ENCODE measurements at places on chromosomes 5 and 9.

GRCh38 chr9:31185831-31186230 lies 1198.6 kb upstream of the ACO1 start:
- no peak for DNase-seq

DNA sequence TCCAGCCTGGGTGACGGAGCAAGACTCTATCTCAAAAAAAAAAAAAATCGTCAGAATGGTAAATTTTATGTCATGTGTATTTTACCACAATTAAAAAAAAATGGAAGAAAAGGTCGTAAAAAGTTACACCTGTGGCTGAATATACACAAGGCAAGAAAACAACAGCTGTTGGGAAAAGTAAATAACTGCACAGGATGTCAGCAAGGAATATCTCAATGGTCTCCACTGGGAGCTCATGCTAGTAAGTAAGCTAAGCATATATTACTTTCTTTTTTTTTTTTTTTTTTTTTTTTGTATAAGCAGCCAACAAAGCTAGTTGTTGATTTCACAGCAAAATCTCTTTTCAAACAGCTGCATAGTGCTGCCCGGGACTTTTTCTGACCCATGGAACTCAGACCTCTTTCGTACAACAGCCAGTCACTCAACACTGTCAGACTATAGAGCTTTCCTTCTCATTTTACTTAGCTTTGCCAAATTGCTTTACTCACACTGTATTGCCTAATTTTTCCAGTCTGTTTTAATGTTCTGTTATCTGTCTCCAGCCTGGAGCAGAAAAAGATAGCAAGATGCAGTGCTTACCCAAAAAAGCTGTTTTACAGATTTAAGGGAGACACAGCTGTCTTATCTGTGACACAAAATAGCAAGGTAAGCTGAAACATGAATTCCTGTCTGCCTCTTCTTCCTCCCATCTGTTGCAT lies 175.9 kb downstream of the ENC1 start:
- DNase-seq = no peak

DNA sequence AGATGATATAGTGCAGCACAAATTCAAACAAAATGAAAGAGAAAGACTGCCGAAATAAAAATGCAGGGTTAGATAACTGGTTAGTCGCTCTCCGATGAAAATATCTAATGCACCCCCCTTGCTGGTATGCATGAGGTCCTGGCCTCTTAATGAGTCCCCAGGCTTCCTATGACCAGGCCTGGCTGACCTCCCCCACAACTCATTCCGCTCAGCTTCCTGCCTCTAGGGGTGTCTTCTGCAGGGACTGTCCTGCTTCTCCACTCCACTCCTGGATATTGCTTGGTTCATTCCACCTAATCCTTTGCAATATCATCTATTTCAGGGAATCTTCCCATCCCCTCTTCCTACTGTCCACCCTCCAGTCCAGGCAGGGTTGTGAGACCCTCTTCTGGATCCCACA lies 341.8 kb downstream of the ASTN2 start:
- no peak for DNase-seq

DNA sequence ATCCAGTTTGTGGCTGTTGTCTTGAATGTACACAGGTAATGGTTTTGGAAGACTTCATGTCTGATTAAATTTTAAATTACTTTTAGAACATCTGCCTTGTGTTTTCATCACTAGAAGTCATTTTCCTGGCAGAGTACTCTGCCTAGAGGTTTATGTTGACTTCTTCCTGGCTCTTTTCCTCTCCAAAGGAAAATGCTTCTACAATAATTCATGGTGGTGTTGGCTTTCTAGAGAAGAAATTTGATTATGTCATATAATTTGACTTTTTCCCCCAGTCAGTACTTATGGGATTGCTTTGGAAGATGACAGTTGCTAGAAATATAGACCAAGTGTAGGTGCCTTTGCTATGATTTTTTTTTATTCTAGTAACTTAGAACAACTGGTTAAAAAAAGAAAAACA lies 46.8 kb downstream of the F2RL2 start:
- DNase-seq = no peak

GRCh38 chr5:50745221-50745910 lies 78.9 kb downstream of the PARP8 start:
- no peak for DNase-seq

DNA sequence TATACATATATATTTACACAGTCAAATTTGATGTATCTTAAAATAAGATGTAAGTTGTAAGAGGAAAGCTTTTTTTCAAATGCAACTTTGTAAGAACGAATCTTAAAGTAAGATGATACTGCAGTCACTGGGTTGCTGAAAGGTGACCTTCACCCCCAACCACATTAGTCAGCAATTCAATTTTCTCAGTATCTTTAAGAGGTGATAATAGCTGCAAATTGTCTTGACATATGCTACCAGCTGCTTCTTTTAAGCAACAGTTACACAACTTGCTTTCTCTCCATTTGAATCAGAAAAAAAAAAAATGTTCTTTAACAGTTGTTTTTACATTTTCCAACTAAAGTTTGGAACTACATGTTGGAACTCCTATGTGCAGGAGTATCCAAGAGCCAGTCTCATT lies 246.6 kb upstream of the CCNG1 start:
- DNase-seq = no peak

- no peak for DNase-seq
Observed at GRCh38 chr9:106945727-106946660, 83.0 kb downstream of the ZNF462 start.

DNA sequence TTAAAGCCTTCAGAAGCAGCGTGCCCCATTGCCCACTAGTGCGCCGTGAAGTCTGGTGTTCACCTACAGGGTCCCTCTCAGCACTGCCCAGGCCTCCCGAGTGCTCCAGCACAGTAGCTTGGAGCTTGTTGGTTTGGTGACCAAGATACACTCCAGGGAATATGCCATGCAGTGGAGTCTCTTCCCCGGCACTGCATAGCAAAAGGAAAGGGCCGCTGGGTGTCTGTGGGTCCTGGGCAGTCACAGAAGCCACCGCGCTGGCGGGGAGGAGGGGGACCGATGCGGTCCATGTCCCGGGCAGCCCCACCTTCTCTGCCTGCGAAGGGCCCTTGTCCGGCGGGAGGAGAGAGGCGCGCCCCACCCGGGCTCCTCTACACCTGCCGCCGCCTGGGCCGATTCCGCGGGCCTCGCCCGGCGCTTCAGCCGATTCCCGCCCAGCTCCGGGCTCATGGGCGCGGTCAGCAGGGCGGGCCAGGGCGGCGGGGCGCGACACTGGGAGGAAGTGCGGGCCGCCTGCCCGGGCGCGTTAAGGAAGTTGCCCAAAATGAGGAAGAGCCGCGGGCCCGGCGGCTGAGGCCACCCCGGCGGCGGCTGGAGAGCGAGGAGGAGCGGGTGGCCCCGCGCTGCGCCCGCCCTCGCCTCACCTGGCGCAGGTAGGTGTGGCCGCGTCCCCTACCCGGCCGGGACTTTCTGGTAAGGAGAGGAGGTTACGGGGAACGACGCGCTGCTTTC lies at the start of gene SYK:
SYK (plus strand) TSS at position 579 of the 732 bp plus-strand sequence. CDS start 42,080 bp downstream, outside the sequence.
- no peak for DNase-seq

GRCh38 chr5:14109041-14109747 lies 33.9 kb upstream of the TRIO start:
- no peak for DNase-seq

- DNase-seq = no peak
Observed at GRCh38 chr9:135243201-135244190, 156.0 kb downstream of the OLFM1 start.

- no peak for DNase-seq
Observed at GRCh38 chr9:129224618-129225489, 46.8 kb upstream of the IER5L start.

DNA sequence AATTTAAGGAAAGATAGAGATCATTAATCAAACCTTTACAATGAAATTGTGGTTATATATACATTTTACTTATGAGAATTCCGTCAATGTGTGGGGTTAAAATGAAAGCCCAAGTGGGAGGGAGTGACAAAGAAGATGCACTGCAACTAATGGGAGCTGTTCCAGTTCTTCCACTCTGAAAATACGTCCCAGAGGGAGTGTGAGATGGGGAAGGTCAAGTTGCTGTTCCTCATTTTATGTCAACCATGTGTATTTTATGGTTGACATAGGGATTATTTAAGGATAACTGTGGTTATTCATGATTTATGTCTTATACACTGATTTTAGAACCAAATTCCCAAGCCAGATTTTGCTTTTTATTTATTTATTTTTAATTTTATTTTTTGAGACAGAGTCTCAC lies 14.2 kb upstream of the RGS3 start:
- no peak for DNase-seq

DNA sequence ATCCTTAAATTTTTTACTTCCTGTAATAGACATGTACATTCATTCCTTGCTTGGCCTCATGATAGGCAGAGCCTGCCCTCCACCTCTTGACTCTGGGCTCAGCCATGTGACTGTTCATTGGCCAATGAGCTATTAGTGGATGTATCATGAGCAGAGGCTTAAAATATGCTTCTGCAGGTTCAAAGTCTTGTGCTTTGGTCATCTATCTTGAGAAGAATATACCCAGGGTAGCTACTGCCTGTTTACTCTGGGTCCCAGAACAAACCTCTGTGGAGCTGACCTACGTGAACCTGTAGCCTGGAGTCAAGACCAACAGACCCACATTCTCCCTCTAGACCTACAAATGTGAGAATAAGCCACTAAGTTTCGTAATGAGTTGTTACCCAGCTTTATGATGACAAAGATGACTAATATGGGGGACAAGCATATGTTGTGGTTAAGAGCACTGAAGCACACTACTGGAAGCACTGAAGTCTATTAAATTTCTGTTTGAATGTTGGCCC lies 244.4 kb downstream of the MAST4 start:
- no peak for DNase-seq

- peak; percentile 8 for DNase-seq
Observed at GRCh38 chr5:36240779-36241630, 720 bp downstream of the NADK2 start.

DNA sequence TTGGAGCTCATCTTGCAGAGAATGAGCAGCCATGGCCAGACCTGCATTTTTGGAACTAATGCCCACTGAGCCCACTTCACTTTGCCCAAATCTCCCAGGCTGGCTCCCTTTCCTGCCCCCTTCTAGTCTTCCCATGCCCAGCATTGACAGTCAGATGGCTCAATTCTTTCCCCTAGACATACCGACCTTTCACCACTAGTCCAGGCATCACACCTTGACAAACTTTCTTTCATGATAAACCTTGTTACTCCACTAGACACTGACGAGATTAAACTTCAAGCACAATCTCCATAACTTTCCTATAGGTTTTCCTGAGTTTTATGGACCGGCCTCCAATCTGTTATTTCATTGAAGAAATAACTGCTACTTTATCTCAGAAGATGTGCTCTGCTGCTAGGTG lies 47.8 kb upstream of the RAI14 start:
- no peak for DNase-seq

DNA sequence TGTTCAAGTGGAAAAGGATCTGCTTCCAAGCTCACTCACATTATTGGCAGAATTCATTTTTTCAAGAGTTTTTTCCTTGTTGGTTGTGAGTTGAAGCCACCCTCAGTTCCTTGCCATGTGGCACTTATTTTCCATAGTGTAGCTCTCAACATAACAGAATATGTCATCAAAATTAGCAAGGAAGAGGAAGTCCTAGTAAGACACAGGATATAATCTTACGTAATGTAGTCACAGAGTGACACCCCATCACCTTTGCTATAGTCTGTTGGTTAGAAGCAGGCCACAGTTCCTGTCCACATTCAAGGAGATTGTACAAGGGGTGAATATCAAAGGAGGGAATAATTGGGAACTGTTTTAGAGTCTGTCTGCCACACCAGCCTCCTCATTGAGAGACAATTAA lies 15.7 kb downstream of the IRGM start:
- no peak for DNase-seq

DNA sequence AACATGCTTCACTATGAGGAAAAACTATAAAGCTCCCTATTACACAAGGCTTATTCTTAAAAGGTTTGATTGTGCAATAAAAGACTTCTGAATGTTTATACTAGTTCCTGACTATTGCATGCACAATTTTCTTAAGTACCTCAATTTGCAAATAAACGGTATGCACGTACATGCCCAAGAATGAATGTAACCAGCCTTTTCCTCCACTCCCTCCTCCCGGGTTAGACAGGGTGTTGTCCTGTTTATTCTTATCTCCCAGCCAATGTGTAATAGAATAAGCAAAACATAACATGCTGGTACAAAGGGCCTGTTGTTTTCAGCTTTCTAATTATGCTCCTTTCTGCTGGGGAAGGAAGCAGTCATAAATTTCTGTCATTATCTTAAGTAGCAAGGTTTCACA lies 79.1 kb downstream of the AOPEP start:
- DNase-seq = peak; percentile 33

- DNase-seq = no peak
Observed at GRCh38 chr5:18798058-18798457, 1163.8 kb downstream of the TAF11L14 start.

DNA sequence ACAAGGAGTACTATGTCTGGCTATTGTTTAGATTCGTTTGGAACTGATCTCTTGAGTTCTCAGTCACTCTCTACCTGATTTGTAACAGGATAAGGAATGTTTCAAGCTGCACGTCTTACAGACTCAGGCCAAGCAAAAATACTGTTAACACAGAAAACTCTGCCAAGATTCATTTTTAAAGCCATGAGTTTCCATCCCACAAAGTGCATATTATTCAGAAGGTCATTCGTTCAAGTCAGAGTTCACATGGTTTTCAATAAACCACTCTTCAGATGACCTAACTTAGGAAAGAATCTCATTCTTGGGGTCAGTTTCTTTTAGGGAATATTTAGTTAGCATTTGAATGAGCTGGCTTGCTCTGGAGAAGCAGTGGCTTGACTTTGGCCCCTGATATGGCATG lies 49.3 kb downstream of the F2R start:
- DNase-seq = no peak

DNA sequence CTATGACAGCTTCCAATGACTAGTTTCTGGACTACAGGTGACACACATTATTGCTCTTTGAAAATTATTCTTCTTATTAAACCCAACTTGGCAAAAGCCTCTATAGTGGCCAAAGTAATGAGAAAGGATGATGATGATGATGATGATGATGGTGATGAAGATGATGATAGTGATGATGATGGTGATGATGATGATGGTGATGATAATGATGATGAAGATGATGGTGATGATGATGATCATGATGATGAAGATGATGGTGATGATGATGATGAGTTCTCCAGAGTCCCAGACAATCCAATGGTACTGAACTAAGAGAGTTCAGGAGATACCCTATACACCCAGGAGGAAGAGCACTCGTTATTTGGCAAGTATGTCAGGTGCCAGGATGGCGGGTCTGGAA lies 739.4 kb downstream of the IRX1 start:
- DNase-seq = no peak

DNA sequence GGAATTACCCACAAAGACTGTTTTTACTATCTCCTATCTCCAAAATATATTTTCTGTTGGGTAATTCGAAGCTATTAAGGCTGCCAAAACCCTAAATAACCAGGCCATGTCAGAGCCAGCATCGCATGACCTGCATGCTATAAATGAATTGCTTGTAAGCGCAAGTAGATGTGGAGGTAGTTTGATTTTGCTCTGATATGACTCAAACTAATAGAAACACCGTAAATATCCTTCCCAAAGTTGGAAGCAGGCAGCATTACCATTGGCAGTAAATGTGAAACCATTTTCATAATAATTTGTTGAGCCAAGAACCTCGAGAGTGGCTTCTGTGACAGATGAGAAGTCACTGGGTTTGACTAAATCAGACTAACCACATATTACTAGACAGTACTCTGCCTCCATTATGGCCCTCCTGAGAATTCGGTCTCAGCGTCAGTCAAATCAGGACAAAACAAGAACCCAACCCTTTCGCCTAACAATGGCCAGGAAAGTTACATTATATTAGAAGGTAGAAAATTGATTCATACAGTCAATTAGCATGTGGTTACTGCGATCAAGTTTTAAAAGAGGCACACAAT lies 289.8 kb downstream of the SPOCK1 start:
- no peak for DNase-seq

GRCh38 chr5:107426209-107426608 lies 244.5 kb downstream of the EFNA5 start:
- DNase-seq = no peak

- DNase-seq = no peak
Observed at GRCh38 chr5:67293226-67293625, 96.6 kb upstream of the CD180 start.

All from NCI-H2029 treated with DMSO at 0.1 percent for 48 hours (cell line).